AG10803 (cell line): ENCODE measurements at places on chromosomes 4 and X.

DNA sequence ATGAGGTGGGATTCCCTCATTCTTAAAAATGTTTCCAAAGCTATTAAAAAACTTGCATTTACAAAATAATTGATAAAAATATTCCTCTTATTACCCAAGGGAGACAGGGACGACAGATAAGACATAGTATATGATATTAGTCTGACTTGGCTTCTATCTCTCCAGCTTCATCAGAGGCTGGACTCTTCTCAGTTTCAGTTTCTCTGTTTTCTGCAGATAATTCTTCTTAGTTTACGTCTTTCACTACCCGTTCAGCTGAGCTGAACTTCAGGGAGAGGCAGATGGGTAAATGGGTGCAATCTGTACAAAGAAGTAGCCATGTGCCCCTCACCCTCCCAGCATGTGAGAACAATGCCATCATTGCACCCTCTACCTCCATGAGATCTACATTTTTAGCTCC is 214.0 kb upstream of the SLIT2 start:
- no peak for DNase-seq

GRCh38 chr4:79048878-79049277 is 109.6 kb upstream of the PAQR3 start:
- DNase-seq: no peak

GRCh38 chr4:18882468-18882867 is 860.9 kb upstream of the LCORL start:
- peak; percentile 50 for DNase-seq

- no peak for DNase-seq
These were observed 124.6 kb downstream of the COL4A6 start for GRCh38 chrX:108313669-108314068.

GRCh38 chr4:90112715-90113114 is 14.5 kb upstream of the CCSER1 start:
- DNase-seq: no peak

DNA sequence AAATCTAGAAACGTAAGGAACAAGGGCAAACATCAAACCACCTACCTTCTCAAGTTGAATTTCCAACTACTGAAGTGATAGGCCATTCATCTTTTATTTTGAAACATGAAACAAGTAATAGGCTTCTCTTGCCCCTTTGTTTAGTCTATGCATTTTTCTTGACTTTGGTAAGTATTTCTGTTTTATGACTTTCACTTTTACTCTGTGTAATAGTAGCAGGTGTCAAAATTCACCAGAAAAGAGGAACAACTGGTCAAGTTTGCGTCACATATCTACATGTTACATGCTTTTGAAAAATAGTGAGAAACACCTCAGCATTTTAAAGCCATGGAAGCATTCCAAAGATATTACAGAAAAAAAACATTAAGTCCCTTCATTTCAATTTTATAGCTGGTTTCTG is 157.1 kb upstream of the FTHL17 start:
- no peak for DNase-seq
